Activated naive CD8-positive, alpha-beta T cell treated with anti-CD3 and anti-CD28 coated beads, Interleukin-2, amount 50 U/mL, for 24 hours (primary cell): ENCODE measurements at places on chromosomes 12 and 14.

- no peak for DNase-seq
These were observed 73.8 kb downstream of the NTF3 start for GRCh38 chr12:5505751-5506150.

DNA sequence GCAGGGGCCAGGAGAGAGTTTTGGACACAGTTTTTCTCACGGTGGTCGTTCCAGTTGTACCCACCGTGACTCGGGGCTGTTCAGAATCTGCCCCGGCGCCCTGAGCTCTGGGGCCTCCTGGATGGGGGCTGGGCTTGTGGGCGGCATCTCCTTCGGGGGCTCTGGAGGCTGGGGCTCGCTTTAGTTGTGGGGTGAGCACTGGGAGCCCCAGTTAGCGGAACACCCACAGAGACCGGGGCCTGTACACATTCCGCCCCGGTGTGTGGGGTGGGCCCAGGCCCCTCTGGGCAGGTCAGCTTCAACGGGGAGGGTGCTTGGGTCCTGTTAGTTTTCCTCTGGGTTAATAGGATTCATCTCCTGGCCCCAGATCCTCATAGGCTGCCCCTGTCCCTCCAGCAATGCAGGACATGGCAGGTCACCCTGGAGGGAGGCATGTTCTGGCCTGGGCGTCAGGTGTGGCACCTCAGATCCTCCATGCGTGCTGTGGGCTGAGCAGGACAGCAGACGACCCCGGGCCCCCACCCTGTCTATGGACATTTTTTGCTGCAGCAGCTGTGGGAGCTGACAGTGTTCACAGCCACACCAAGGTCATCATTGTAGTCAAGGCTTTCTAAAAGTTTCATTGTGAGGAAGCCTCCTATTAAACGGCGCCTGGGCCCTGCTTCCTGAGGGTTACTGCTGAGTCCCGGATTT, 393.2 kb downstream of the TMEM121 start:
- DNase-seq: no peak

GRCh38 chr12:103279444-103279843, 216.3 kb downstream of the C12orf42 start:
- DNase-seq: no peak

DNA sequence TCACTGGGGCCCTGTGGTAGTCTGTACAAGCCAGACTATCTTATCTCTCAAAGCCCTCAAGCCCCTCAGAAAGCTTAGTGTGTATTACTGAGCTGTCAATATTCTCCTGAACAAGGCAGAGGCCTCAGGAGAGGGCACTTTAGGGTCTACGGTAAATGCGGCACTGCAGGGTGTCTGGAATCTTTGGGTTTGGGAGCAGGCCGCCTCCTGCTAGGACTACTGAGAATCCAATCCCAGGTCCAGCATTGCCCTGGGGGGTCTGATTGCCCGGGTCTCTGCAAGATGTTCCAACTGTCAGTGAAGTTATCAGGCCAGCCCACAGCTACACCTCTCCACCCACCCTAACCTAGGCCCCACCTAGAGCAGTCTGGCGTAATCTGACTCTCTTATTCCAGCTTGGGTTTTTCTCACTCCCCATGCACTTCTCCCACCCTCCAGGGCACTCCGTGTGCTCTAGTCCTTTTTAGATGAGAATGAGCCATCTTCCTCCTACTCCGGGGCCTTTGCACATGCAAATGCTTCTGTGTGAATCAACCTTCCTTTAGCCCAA, 4.3 kb upstream of the ZFP36L1 start:
- DNase-seq: no peak

DNA sequence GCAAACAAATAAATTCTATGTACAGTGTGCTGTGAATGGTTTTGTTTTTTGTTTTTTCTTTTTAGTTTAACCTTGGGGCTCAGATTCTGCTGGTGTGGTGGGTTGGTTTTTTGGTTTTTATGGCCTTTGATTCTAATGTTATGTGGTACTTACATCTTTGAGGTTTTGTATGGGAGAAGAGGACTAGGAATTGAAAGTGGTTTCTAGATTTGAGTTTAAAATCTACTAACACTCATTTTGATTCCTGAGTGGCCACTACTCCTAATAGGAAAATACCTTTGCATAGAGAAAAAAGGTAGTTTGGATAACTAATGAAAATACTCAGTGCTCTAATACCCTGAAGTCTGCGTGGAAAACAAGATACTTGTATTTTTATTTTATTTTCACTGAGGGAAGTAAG, 137.7 kb downstream of the MON2 start:
- no peak for DNase-seq

DNA sequence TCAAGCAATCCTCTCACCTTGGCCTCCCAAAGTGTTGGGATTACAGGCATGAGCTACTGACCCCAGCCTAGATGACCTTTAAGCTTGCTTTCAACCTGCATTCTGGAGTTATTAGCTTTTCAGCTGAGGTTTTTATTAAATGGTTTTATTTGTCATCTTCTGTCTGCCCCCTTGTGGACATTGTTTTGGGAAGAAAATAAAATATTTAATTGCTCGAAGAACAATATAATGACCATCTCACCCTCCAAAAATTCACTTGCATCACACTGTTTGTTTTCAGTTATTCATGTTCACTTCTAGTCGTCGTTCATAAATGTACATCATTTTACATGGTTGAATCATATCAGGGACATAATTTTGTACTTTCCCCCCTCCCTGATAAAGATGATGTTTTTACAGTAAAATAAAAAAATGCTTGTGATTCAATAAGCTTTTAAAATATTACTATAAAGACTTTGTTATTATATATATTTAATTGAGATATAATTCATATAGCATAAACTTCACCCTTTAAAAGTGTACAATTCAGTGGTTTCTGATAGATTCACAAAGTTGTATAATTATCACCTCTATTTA, 10.1 kb upstream of the SPATS2 start:
- DNase-seq: no peak

DNA sequence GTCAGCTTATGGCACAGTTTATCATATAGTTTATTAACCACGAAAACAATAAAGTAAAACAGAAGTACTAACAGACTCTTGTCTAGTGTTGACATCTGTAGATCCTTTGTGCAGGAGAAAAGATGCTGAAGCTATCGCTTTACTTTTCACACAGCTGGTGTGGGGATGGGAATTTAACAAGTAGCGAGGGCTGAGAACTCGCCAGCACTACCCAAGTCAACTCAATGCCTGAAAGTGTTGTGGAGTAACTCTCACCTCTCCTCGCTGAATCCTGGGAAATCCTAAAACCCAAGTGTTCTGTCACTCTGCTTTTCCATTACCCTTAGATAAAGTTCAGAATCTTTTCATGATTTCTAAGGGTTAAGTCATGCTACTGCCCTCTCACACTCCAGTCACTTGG, 264.2 kb downstream of the BMP4 start:
- no peak for DNase-seq

- DNase-seq: no peak
These were observed 171.6 kb downstream of the SLC6A15 start for GRCh38 chr12:84741031-84741430.

GRCh38 chr12:130226126-130226525, 63.9 kb downstream of the FZD10 start:
- DNase-seq: no peak

GRCh38 chr12:11732023-11732422, 82.5 kb downstream of the ETV6 start:
- DNase-seq: no peak

DNA sequence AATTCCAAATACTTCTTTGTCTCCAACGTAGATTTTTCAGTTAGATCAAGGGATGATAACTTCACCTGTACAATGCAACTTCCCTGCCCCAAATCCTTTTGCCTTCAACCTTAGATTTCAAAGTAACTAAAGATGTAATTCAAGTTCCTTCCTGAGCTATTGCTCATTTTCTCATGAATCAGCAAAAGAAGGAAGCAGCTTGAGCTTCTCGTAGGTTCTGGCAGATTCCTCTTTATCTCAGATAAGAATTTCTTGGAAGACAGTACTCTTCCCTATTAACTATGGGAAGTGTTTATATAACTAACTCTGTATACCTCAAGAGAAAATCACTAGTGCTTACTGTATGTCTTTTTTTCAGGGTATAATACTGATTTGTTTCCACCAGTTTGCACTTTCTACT, 203.8 kb downstream of the RASSF9 start:
- no peak for DNase-seq
